ENCODE measurements at places on chromosomes 13 and 19.
A peak's percentile ranks its signal among the peaks of the same experiment; 100 is the strongest.

DNA sequence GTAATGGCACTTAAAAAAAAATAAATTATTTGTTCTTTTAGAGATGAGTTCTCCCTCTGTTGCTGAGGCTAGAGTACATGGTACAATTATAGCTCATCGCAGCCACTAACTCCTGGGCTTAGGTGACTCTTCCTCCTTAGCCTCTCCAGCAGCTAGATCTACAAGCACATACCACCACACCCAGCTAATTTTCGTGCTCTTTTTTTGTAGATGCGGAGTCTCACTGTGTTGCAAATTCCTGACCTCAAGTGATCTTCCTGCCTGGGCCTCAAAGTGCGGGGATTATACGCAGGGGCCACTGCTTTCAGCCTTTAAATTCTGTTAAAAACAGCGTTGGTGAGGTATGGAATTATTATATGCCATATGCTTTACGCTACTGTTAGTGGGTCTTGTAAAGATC is 2034.0 kb downstream of the OLFM4 start:
- DNase-seq: no peak

GRCh38 chr19:52536448-52536800 is 9.0 kb downstream of the ZNF808 start:
- DNase-seq: no peak

- DNase-seq: no peak
Measured at GRCh38 chr13:26561651-26562511, 4.4 kb downstream of the WASF3 start.

GRCh38 chr13:28043224-28043623 is 54.7 kb upstream of the URAD start:
- DNase-seq: no peak

DNA sequence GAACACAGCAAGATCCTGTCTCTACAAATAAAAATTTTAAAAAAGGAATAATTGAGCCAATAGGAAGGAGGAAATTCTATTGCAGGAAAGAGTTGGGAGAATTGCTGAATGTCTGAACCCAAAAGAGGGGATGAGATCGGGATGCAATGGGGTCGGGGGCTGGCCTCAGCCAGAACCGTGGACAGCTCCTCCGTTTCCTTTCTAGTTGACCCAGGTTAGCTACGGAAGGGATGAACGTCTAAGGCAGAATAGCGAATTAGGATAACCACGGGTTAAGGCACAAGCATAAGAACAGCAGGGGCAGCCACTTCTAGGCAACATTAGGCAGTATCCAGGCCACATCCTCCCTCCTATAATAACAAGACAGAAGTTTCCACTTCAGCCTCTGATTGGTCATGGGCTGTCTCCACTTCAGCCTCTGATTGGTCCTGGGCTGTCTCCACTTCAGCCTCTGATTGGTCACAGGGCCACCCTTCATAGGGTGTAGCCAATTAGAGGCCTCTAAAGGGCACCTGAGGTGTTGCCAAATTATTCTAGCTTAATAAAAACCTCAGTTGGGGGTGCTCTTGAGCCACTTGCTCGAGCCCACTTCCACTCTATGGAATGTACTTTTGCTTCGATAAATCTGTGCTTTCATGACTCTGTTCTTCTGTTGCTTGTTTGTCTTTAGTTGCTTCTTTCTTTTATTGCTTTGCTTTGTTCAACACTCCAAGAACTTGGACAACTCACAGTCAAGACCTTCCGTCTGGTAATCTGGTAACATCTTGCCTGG is 24.9 kb upstream of the TPM4 start:
- peak; percentile 22 for DNase-seq

Measured in T-helper 1 cell (primary cell).